AG08395 (cell line): ENCODE measurements at places on chromosomes 6 and 20.

GRCh38 chr6:139547122-139547776 lies 172.8 kb upstream of the CITED2 start:
- no peak for DNase-seq

DNA sequence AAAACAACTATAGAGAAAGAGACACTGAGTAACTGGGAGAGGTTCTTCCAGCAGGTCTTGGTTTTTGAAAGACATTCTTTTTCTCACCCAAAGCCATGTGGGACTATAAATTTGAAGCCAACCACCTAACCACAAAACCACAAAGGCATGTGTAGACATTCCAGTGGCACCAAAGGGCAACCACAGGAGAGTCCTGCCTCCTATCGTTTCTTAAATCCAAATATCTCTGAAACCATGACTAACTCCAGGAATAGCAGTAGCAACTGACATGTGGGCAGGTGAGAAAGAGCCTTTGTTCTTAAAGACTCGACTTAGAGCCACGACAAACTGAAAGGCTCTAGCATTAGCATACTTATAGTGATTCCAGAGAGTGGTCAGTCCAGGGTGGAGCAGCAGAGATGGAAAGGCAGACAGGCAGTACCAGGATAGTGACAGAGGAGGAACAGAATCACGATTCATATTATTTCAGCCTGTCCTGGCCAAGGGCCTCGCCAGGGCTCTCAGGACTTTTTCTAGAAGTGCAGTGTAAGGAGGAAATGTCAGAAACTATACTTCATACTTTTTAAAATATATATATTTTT lies 9.4 kb upstream of the COL9A1 start:
- DNase-seq = peak; percentile 27

GRCh38 chr20:46551522-46552381 lies 1.3 kb upstream of the OCSTAMP start:
- no peak for DNase-seq

DNA sequence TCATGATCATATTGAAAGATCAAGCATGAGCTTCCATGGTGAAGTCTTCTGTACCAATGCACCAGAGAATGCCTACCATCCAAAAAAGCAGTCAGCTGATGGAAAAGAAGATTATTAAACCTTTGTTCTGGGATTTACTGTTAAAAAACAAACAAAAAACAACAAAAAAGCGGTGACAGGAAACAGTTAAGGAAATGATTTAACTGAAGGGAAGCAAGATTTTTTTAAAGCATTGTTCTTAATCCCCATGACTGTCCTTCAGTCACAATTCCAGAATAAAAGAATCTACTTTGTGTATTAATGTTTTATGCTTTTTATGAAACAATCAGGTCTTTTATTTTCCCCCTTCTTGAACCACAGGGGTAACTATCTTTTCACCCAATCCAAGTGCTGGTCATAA lies 23.9 kb downstream of the FAM162B start:
- no peak for DNase-seq

- peak; percentile 20 for DNase-seq
Observed at GRCh38 chr20:57335392-57335791, 5.8 kb downstream of the SPO11 start.

DNA sequence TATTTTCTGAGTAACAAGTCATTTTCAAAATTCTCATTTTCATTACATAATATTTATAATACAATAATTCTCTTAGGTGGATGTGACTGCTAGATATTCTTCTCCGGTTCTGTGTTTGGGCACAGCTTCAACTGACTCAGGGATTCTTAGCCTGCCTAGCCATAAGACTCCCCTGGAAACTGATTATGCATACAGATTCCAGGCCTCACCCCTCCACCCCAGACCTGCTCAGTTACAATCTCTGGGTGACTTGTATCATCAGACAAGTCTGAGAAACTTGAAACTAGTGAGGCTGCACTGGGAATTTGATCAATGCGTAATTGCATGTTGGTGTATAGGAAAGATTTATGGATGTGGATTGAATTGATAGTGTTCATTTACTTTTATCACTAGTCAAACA lies 25.4 kb downstream of the FLRT3 start:
- DNase-seq = peak; percentile 3

- DNase-seq = no peak
Observed at GRCh38 chr6:27593200-27593818, 120.4 kb upstream of the ZNF184 start.

DNA sequence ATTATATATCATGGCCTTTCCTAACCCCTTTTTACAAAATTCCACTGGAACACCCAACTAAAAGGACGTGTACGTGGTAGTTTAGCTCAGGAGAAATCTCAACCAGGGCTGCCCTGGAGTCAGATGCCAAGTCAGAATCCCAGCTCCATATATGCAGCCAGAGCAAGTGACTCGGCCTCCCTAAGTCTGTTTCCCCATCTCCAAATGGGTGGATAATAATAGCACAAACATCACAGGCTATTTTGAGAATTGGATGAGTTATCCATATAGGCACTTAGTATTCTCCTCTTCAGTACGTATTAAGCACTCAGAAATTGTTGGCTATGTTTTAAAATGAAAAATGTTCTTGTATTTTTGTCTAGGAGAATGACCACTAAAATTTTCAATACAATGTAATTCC lies 481.5 kb downstream of the CD109 start:
- DNase-seq = no peak

DNA sequence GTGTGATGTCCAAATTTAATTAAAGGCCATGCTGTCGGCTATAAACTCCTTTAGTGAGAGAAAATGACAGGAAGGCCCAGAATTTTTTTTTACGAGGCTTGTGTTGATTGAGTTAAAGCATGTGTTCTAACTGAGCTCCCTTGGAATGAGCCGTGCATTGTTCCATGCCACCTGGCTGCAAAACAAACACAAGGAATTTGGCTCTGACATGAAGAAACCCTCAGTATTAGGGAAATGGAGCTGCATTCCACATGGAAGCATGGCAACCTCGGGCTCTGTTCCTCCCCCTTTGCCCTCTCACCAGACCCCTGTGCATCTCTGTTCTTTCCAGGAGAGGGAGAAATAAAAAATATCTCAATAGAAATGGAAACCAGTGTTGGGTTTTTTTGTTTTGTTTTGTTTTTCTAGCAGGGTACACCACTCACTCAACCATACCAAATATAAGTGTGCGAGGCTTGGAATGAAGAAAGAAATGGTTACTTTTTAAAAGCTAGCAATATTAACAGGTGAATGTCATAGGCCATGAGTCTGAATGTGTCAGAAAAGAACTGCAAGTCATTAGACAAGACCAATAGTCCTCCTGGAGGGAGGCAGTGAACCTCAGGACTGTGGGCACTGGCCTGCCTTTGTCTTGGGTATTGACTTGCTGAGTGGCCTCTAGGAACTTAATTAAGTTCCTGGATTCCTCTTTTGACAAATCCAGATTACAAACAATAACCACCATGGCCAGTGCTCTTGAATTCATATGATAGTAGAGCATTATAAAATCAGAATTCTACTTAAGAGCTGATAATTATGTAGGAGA lies 935.1 kb downstream of the KIF16B start:
- DNase-seq = no peak

DNA sequence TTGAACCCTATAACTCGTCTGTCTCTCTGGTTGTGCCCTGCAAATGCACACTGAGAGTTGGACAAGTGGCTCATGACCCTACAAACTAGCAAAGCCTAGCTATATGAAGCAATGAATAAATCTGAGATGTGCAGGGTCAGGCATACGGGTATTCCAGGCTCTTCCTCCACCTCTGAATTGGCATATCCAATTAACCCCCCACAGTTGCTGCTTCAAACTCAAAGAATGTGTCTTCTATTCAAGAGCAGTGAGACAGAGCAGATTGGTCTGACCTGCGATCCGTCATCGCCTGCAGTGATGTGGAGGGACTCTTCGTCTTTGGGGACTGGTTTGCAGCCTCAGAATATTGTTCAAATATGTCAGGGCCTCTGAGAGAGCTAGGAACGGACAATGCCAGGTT lies 59.8 kb downstream of the LAMP5 start:
- no peak for DNase-seq

- DNase-seq = no peak
Observed at GRCh38 chr6:4324746-4325145, 189.4 kb upstream of the ECI2 start.
